NCI-H1436 treated with DMSO at 0.1 percent for 48 hours (cell line): ENCODE measurements at places on chromosomes 16 and 17.

DNA sequence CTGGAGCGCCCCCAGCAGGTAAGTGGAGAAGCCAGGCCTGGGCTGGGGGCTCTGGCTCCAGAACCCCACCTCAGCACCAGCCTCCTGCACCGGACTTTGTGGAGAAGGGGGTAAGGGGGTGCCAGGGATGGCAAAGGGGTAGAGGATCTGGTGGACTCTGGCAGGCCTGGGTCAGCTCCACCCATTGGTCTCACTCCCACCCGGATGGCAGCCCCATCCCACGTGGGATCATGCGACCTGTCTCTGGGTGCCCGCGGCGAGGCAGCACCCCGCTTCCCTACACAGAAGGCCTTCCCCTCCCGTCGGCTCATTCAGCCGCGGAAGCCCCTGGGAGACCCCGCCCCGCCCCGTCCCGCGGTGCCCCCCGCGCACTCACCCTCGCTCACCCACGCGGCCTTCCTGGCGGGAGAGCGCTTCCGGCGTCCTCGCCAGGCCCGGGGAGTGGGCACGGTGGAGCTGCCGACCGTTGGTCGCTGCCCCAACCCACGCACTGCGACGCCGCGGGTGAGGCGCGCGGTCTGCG is 498 bp upstream of the PLEKHG4 start:
- no peak for DNase-seq

GRCh38 chr17:63015824-63016223 is 49.8 kb downstream of the TANC2 start:
- DNase-seq, result no peak

GRCh38 chr16:67949645-67950044 is 5.7 kb upstream of the LCAT start:
- DNase-seq, result no peak

DNA sequence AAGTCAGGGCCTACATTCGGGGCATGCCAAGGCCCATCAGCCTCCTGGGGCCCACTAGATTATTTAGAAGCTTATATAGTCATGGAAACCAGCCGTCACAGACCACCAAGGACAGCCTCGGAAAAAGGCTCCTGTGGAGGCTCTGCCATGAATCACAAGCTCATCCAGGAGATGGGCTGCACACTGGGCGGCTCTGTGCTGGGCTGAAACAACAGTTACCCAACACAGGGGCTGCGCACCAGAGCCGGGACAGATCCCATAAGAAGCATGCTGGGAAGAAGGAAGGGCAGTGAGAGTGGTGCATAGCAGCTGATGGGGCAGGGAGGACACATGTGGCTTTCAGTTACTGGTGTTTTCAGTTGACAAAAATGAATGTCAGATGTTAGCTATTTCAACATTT is 67.7 kb upstream of the GSG1L start:
- DNase-seq, result no peak

DNA sequence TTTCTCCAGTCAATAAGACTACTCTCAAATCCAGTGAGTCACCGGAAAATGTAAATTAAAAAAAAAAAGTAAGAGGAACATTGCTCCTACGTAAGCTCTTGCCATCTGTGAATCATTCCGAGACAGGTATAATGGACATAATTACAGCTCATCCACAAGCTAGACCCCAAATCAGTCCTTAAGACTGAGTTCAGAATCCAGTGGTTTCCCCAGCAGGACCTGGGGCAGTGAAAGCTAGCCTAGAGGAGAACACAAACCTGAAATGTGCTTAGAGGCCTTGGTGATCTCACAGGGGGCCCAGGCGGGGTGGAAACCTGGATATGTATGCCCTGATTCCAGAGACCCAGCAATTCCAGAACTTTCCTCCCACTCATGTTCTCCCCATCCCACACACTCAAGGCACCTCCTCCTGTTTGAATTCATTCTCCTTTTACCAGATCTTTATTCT is 132.0 kb downstream of the COPRS start:
- no peak for DNase-seq

DNA sequence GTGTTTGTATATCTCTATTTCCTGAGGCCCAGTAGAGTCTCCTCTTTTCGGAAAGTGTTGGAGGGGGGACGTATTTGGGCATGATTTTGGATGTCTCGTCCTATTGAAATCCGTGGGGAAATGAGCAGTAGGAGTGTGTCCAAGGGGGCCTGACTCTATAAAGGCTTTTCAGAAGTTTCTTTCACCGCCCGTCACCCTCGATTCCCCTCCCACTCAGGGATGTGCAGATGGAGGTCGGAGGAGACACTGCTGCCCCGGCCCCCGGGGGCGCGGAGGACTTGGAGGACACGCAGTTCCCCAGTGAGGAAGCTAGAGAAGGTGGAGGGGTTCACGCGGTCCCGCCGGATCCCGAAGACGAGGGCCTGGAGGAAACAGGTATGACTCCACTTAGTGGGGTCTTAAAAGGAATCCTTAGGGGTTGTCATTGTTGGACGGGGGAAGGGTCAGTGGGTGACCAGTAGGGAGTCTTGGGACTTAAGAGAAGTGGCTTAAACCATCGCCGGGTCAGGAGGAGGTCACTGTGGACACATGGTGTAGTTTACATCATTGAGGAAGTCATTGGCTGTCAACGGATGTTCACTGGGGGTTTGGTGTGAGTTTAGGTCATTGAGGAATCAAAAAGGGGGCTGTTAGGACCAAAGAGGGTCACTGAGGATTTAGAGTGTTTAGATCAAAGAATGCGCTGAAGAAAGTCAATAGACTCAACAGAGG is 424 bp downstream of the MON1B start:
- no peak for DNase-seq
